Lung microvascular endothelial cell (primary cell): ENCODE measurements at places on chromosomes 6 and 20.

DNA sequence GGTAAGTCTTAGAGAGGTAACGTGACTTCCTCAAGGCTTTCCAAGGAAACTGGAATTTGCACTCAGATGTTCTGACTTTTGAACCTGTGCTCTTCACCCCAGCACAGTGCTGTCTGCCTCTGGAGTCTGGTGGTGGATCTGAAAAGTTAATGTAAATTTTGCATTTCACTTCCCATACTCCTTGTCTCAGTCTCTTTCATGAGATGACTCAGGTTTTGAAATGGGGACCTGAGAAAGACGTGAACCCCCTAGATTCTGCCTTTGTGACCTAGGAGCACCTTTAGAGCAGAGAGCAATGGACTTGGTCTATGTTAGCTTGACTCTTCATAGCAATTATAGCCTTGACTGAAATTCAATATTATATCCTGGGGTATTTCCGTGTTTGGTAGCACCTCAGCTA lies 223.0 kb downstream of the QKI start:
- DNase-seq: no peak

DNA sequence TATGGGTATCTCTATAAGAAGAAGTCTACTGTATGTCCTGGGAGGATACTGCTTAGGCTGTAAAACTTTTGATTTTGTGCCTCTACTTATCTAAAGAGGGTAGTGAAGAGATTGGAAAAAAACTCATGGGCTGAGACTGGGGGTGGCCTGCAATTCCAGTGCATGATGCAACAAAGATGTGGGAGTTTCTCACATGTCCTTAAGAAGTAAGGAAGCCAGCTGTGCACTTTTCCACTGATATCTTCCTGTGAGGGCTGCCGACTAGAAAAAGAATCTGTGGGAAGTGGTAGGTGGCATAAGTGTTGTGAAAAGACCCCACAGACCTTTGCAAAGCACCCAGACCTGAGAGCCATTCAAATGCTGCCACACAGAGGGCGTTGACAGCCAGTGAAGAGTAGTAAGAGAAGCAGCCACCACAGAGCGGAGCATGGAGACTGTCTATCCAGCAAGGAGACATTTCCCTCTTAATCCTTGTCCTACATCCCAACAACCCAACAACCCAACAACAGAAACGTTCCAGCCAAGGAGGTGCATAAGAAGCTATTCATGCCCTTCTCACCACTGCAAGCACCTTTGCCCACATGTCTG lies 65.1 kb downstream of the PFDN4 start:
- DNase-seq: no peak

DNA sequence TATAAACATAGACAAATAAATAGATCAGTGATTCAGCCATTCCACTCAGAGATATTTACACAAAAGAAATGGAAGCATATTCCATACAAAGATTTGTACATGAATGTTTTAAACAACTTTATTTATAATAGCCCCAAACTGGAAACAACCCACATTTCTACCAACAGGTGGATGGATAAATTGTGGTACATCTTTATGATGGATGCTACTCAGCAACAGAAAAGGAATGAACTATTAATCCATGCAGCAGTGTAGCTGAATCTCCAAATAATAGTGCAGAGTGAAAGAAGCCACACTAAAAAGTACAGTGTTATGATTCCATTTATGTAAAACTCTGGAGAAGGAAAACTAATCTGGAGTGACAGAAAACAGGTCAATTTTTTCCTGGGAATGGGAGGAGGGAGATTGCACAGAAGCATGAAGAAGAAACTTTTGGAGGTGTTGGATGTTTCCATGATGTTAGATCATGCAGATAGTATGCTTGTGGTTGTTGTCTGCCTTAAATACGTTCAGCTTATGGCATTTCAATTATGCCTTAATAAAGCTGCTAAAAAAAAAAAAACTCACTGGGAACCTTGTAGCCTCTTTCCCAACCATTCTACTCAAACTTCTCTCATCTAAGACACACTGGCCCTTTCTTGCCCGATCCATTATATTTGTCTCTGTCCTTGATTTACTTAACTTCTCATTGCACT lies 100.9 kb downstream of the PPP1R14C start:
- no peak for DNase-seq

- peak; percentile 73 for DNase-seq
These were observed 13.8 kb upstream of the TLDC2 start for GRCh38 chr20:36861875-36862801.

DNA sequence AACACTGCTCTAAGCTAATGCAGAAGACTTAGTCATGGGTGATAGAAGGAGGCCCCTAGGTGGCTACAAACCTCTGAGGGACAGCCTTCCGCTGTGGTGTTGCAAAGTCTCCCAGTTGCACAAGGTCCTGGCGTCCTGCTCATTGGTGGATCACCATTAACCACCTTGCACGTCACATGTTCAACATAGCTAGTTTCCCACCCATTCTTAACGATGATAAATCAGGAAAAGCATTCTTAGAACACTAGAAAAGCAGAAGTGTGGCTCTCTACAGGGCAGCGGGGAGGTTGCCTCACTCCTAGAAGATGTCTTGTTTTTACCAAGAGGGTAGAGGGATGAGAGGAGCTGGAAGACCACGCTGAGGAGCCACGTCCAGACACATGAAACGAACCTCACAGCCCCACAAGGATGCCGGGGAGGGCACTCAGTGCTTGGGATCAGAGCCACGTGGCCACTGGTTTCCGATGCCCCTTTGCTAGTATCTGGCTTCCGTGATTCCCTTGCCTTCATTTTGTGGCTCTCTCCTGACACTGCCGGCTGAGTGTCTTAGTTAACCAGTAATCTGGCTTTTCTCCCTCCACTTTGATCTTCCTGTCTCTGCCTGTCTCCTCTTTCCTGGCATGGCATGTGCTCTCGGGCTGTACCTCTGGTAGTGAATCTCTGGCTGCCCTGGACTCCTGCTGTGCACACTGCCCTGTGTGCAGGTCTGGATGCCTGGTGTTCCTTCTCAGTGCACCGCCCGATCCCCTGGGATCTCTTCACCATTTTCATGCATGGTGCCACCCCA lies 91.4 kb upstream of the NEDD9 start:
- DNase-seq: no peak

DNA sequence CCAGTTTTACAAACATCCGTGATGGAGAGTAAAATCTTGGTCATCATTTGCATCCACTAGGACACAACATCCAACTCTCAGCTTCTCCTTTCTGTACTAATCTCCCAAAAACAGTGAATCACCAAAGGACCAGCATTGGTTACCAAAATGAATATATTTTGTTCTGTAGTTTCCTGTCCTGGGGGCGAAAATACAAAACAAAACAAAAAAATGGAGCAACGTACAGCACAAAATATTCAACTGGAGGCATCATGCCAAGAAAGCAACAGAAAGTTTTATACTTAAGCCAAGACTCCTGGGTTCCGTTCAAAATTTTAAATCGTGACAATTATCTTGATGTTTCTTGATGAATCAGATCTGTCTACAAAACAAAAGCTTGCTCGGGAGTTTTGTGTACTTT lies 126.6 kb upstream of the CCDC28A start:
- peak; percentile 73 for DNase-seq

GRCh38 chr6:121040831-121041230 lies 293.4 kb downstream of the TBC1D32 start:
- no peak for DNase-seq

DNA sequence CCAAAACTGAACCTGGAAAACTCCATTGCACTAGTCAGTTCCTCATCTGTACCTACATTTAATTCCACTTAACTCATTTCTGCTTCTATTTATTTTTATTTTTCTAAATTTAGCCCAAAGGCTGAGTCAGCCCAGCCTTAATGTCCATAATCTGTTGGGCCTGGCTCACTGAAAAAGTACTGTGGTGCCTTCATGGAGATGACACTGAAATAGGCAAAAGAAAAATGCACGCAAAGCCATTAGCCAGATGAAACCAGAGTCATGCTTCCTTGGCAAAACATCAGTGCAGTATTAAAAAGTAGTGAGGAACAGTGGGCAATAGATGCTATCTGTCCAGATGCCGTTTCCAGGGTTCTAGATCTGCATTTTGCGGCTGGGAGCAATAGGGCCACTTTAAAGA lies 14.7 kb upstream of the PLCB4 start:
- DNase-seq: no peak

DNA sequence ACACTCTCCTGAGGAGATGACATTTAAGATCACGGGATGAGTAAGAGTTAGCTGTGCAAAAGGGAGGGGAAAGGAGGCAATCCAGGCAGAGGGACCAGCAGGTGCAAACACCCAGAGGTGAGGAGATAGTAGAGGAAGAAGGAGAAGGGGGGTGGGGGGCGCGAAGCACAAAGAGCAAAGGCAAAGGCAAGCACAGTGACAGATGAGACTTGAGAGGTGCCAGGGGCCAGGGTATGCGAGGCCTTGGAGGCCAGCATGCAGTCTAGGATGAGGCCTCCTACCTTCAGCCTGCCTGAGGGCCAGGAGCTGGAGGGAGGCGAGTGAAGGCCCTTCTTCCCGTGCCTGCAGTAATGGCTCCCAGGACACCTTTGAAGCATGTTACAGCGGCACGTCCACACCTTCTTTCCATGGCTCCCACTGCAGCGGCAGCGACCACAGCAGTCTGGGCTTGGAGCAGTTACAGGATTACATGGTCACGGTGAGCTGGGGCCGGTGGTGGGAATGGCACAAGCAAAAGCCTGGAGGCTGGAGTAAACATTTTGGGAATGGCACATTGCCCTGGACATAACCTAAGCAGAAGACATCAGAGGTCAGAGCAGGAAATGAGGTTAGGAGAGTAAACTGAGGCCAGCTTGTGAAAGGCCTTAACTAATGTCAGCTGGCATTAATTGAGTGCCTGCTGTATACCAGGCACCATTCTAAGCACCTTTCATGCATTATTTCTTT lies 18.6 kb downstream of the CCM2L start:
- DNase-seq: no peak

DNA sequence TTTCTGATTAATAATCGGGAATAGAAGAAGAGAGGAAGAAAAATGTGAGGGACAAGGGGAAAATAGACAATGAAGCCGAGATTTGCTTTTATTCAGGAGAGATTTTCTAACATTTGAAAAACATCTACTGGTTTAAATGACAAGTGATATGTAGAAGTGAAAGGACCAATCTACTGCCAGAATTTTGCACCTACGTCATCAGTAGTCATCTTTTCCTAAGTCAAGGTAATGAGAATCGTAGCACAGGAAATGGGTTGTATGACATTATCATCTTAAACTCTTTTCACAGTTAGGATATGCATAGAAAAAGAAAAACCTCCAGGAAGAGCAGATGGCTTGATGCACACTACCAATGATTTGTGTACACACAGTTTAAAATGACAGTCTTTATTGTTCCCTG lies 45.3 kb upstream of the RAB32 start:
- no peak for DNase-seq

GRCh38 chr6:165845493-165845892 lies 182.5 kb upstream of the PDE10A start:
- no peak for DNase-seq

GRCh38 chr20:58496429-58496769 lies 18.8 kb downstream of the APCDD1L start:
- DNase-seq: no peak

- DNase-seq: no peak
These were observed 148.4 kb downstream of the EYA2 start for GRCh38 chr20:47043086-47043485.

DNA sequence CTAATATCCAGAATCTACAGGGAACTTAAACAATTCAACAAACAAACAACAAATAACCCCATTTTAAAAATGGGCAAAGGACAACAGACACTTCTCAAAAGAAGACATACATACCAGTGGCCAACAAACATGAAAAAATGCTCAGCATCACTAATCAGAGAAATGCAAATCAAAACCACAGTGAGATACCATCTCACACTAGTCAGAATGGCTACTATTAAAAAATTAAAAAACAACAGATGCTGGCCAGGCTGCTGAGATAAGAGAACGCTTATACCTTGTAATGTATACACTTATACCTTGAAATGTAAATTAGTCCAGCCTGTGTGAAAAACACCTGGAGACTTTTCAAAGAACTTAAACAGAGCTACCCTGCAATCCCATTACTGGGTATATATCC lies 166.8 kb downstream of the IBTK start:
- DNase-seq: no peak

- peak; percentile 67 for DNase-seq
These were observed 58.4 kb downstream of the PDE7B start for GRCh38 chr6:135909737-135910387.

DNA sequence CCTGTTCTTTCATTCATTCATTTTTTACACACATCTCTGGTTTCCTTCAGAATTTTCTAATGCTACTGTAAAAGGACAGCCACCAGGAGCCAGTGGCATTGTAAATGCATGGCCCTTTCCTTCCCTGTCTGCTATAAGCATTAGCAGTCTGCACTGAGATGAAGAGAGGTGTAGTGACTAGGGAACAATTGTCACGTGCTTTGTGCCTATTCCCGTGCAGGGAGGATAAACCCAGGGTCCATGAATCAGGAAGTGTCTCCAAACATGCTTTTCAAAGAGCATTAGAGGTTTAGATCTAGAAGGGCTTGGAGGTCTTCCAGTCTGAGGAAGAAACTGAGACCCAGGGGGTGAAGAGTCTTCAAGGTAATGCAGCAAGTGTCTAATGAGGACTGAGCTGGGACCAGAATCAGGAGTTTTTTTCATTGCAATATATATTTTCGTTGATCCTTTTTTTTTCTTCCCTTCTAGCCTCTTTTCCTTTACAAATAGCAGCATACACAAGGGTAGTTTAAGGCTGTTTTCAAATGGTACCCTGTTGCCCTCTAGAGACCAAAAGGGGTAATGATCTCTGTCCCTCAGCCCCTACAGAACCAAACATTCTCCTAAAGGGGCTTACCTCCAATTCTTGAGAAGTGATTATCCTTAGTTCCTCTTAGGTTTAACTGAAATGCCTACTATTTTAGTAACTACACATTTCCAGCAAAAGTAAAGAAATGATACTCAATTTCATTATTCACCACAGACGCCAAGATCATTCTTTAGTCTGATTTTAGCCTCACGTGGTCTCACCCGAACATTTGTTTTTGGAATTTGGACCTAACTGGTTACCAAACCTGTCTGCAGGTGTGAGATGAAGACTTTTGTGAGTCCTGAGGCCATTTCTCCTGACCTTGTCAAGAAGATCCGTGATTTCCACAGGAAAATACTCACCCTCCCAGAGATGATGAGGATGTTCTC lies 6.6 kb downstream of the TRIM15 start:
- peak; percentile 76 for DNase-seq

DNA sequence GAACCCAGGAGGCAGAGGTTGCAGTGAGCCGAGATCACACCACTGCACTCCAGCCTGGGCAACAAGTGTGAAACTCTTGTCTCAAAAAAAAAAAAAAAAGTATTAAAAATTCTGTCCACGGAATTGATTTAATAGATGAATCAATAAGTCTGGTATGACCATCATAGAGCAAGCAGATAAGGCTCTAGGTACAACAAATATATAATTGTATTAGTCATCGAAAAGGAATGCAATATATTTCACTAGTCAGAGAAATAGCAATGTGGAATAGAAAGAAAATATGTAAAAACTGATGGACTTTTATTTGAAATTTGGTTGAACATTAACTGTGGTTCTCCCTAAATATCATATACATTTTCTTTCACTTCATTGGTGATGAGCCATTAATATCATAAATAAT lies 476.8 kb upstream of the AGPAT4 start:
- no peak for DNase-seq
